SJCRH30 (cell line): ENCODE measurements at places on chromosomes 11 and 22.

DNA sequence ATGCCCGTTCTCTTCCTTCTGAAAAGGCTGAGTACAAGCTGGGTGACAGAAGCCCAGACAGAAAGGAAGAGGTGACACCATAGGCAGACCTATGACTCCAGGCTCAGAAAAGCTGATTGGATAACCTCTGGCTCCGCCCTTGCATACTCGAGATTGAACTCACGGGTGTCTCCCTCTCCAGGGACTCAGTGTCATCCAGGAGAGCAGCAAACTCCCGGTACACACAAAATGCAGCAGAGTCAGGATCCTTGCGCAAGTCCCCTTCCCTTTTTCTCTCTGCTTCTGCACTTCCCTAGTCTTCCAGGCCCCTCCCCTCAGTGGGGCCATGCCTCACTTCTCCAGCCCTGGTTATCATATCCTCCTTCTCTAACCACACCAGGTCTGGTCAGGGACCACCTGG lies 9.8 kb downstream of the SCN4B start:
- no peak for DNase-seq

GRCh38 chr11:15565880-15566279 lies 451.2 kb downstream of the INSC start:
- no peak for DNase-seq

GRCh38 chr11:79481795-79482194 lies 41.0 kb upstream of the TENM4 start:
- DNase-seq: no peak

GRCh38 chr11:110096496-110096895 lies 3.3 kb downstream of the ZC3H12C start:
- DNase-seq: no peak

- no peak for DNase-seq
Observed at GRCh38 chr22:23262518-23263332, 82.4 kb downstream of the BCR start.

DNA sequence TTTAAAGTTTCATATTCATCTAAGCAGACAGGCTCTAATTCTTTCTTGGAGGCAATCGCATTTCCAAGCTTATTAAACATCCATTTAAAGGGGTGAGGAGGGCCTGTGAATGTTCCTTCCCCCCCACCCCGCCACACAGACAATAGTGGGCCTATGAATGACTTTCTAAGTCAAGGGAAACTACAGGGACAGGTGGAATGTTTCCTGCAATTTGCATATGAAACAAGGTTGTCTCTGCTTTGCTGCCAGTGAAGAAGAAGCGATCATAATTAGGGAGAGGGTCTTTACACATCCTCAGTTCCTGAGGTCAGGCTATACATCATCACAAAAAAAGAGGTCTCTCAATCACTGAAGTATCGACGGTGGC lies 127.9 kb upstream of the OPCML start:
- no peak for DNase-seq

GRCh38 chr11:44977493-44977984 lies 26.9 kb upstream of the TP53I11 start:
- peak; percentile 34 for DNase-seq

DNA sequence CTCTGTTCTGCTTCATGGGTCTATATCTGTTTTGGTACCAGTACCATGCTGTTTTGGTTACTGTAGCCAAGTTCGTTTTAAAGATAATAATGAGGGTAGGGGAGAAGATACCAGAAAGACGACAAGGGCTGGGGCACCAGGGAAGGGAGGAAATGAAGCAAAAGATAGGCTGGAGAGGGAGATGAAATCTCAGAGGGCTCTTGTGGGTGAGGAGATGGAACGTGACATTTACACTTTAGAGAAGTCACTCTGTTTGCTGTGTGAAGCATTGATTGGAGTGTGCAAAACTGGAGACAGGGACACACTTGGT lies 33.5 kb downstream of the OR4D9 start:
- no peak for DNase-seq

GRCh38 chr11:19642185-19643158 lies 70.2 kb upstream of the NAV2 start:
- no peak for DNase-seq

- DNase-seq: no peak
Observed at GRCh38 chr11:72241291-72241781, 2.6 kb downstream of the PHOX2A start.

GRCh38 chr11:124640666-124641065 lies 18.0 kb downstream of the TBRG1 start:
- DNase-seq: no peak

DNA sequence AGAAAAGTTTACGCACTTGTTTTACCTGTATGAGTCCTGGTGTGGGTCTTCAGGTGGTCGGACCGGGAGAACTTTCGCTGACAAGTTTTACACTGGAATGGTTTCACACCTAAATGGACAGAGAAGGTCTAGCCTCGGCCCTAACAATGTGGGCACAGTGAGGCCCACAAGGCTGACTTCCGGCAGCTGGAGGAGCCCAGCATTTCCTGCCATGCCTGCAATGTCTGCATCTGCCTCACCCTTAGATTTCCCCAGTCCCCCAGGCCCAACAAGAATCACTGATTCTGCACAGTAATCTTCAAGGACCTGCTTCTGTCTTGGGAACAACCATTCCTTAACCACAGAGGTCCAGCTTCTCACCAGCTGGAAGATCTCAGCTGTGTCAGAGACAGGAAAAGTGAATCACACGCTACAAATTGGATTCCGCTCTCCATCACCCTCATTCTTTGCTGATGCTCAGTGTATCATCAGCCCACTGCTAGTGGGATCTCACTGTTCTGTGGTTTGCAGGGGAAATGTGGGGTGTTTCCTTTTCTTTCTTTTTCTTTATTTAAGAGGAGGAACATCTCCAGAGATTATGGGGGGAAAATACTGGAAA lies 43.3 kb downstream of the WT1 start:
- no peak for DNase-seq

GRCh38 chr11:99424313-99425084 lies 403.8 kb downstream of the CNTN5 start:
- no peak for DNase-seq
